Activated naive CD4-positive, alpha-beta T cell treated with anti-CD3 and anti-CD28 coated beads, Interleukin-2, amount 50 U/mL, for 16 hours (primary cell): ENCODE measurements at places on chromosomes 7 and 10.

GRCh38 chr7:47765373-47765979 lies 182.8 kb downstream of the PKD1L1 start:
- no peak for DNase-seq

- no peak for DNase-seq
Observed at GRCh38 chr10:13877154-13877909, 290.6 kb downstream of the PRPF18 start.

DNA sequence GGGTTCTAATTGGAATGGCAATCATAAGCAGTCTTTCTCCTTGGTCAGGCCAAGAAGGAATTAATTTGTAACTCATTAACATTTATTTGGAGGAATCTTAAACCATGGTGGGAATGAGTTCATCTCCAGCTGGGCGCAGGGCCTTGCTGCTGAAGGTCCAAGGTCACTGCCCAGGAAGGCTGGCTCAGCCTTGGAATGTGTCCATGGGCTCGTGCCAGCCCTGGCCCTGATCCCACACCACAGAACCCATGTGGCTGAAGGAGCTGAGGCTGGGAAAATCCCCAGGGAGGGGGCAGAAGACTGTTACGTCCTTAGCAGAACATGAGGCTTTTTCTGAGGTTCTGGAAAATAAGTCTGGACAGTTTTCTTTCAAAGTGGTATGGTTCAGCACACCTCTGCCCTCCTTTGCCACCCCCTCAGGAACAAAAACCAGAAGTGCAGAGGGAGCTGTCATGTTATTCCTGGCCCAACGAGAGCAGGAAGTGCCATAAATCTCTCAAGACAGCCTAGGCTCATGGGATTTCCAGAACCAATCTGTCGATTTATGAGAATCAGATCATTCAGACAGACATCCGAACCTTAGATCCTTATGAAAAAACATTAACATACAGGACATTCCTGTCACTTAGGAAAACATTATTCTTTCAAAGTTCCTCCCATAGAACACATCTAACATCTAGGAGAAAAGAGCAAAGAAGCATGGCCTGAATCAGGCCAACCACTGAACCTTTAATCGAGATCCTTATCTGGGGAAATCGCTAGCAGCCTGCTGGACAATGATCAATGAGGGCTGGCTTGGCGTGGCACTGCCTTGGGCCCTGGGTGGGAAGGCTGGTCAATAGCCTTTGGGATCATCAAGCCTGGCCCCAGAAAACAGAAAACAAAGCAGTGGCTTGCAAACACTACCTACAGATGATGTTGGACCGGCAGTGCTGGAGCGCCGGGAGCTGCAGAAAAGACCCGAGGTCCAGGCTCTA lies 134.3 kb downstream of the TAX1BP1 start:
- DNase-seq, result no peak

GRCh38 chr7:116771640-116772039 lies 90.7 kb upstream of the CAPZA2 start:
- no peak for DNase-seq

GRCh38 chr10:71598621-71599055 lies 120.9 kb downstream of the C10orf105 start:
- no peak for DNase-seq

DNA sequence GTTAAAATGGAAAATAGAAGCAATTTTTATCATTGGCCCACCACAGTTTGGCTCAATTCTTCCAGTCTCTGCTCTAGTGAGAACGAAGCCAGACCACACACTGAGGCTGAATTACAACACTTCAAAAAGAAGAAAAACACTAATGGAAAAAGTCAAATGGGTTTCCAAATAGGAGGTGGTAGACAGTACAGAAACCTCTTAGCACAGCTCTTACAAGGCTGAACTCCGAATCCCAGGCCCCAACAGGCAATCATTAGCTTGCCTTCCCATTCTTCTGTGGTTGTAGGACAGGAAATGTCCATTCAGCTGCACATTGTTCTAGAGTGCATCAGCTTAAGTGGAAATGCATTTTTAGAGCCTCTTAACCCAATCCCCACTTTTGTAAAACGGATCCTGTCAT lies 115.1 kb upstream of the MEOX2 start:
- no peak for DNase-seq

GRCh38 chr10:78283069-78283682 lies 249.5 kb downstream of the RPS24 start:
- no peak for DNase-seq

DNA sequence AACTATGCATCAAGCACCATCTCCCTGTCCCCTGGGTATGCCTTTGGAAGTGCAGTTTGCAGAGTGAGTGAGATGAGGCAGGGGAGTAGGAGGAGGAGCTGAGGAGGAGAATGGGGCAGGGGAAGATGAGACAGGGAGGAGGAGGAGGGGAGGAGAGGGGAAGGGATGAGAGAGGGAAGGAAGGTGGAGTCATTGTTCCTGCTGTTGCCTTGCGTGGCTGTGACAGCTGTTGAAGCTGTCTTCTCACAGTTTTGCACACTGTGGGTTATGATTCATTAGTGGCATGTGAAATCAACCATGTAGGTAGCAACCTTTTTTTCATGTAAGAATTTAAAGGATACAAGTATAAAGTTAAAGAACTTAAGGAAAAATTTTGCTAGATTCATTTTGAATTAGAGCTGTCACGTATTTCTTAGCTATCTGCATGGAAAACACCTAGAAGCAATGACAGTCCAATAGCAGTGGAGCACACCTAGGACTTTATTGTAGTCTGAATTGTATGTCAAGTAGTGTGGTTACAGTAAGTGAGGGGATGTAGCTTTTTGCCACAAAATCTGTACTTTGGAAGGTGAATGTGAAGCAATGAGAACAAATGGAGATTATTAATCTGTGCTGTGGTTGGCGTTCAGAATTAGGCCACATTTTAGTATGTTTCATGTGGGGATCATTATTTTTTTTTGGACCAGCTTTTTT lies 21.7 kb downstream of the CCM2 start:
- DNase-seq, result no peak

- no peak for DNase-seq
Observed at GRCh38 chr7:1806354-1806753, 136.3 kb downstream of the ELFN1 start.

DNA sequence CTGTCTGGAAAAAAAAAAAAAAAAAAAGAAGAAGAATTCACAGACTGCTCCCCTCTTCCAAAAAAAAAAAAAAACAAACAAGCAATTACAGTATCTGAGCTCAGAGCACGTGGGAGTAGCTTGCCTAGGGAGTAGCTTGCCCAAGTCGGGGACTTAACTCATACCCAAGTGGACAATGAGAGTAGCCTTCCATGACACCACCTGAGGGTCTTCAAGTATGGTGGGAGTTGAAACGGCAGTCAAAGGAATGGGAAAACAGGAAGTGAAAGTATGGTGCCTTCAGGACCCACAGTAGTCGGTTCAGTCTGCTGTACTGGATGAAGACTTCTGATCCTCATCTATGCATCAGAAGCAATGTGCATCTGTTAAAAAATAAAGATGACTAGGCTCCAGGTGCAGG lies 10.6 kb downstream of the VOPP1 start:
- DNase-seq, result no peak

DNA sequence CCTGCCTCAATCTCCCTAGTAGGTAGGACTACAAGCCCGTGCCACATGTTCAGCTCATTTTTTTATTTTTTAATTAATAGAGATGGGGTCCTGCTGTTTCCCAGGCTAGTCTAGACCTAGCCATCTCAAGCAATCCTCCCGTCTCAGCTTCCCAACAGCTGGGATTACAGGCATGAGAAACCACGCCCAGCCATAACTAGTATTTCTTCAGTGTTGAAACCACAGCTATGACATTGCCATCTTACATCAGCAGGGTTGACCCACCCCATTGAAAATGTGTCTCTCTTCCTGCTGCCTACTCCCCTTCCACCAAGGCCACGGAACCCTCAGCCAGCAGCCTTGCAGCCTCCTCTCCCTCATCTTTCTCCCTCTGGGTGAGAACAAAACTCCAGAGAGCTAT lies 62.1 kb upstream of the ZNF746 start:
- no peak for DNase-seq

- DNase-seq, result no peak
Observed at GRCh38 chr10:101902032-101902819, 58.6 kb upstream of the KCNIP2 start.

DNA sequence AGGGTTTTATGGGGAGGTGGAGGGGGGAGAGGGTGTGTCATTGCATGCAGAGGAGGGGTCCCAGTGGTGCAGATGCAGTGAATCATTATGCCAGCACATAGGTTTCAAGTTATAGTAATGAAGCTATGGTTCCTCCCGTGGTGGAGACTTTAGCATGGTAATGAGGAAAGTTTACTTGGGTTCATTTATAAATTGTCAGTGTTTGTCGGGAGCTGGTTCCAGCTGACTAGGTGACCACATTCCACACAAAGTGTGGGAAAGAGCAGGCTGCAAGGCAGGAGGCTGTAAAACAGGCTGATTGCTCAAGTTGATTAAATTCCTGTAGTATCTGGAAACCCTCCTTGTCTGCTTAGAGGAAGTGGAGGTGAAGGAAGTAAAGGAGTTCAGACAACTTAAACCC lies 78.9 kb downstream of the SRI start:
- DNase-seq, result no peak

GRCh38 chr10:126732308-126732707 lies 61.8 kb upstream of the C10orf90 start:
- no peak for DNase-seq

GRCh38 chr7:133805426-133805825 lies 321.7 kb upstream of the LRGUK start:
- DNase-seq, result no peak

DNA sequence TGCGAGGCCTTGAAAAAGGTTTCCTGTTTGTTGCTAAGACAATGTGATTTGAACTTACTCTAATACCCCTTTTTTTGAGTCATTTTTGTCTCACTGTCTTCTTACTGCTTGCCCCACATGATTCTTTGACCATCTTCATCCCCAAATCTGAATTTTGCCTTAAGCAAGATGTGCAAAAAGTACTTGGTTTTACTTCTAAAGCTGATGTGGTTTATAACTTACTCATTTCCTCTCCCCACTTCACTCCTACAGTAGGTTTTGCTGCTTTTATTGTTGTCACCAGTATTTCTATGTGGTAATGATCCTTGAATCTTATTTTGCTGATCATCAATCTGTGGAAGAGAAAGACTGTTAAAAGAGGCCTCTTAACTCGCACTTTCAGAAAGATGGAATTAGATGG lies 396.4 kb downstream of the SDK1 start:
- no peak for DNase-seq

DNA sequence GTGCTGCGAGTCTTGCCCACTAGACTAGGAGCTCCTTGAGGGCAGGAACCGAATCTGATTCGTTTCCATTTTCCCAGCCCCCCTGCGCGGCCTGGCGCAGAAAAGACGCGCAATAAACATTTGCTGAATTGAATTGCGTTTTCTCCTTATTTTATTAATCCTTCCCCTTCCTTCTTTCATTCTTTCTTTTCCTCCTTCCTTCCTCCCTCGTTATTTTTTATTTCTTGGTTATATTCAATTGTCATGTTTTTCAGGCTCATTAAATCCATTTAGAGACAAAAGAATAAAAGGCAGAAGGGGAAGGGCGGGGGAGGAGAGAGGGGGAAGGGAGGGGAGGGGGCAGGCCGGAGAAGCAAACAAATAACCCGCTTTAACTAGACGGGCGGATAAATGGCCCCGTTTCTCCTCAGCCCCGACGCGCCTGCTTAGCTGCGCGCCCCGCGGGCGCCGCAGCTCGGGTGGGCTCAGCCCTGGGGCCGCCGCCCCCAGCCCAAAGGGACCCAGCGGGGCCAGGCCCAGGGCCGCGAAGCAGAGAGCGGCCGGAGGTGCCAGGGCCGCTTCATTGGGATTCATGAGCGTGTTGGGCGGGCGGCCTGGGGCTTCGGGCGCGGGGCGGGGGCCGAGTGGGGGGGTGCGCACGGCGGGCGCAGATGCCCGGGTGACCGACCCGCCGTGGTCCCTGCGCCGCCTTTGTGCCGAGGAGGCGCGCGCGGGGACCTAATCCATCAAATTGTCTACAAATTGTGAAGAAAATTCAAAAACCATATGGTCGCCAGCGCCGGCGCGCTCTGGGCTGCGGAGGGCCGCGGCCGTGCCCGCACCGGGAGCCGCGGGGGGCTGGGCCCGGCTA lies 5.0 kb downstream of the LBX1 start:
- DNase-seq, result no peak

GRCh38 chr10:89846281-89846630 lies 144.9 kb downstream of the KIF20B start:
- no peak for DNase-seq

DNA sequence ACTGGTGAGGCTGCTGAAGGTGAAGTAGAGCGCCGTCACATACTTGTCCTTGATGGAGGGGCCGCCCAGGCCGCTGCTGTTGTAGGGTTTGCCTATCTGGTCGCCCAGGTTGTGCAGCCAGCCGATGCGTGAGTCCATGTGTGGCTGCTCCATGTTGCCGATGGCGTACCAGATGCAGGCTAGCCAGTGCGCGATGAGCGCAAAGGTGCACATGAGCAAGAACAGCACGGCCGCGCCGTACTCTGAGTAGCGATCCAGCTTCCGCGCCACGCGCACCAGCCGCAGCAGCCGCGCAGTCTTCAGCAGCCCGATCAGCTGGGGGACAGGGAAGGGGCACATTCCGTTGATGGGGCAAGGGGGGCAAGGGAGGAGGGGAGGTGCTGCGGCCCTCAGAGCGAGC lies 26.6 kb downstream of the KCNH2 start:
- peak; percentile 5 for DNase-seq

- DNase-seq, result no peak
Observed at GRCh38 chr7:157021071-157021870, 10.8 kb upstream of the MNX1 start.

DNA sequence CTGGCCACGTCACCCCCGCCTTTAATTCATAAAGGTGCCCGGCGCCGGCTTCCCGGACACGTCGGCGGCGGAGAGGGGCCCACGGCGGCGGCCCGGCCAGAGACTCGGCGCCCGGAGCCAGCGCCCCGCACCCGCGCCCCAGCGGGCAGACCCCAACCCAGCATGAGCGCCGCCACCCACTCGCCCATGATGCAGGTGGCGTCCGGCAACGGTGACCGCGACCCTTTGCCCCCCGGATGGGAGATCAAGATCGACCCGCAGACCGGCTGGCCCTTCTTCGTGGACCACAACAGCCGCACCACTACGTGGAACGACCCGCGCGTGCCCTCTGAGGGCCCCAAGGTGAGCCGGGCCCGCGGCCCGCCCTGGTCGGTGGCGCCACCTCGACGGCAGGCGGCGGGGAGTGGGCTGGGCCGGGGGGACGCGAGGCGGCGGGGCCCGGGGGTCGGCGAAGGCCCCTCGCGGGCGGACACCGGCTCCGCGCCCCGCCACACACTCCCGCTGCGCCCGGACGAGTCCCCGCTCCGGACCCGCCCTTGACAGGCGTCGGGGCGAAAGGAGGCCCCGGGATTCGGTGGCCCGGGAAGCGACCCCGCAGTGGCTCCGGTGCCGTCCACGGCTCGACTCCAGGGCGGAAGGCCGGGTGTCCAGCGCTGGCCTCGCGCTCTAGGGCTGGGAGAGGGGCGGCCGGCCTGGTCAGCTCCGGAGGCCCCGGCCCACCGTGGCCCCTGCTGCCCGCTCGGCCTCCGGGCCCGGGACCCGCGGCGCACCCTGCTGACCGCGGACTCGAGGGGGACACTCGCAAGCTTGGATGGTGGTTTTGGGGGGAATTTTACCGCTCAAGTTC lies 557 bp downstream of the BAG3 start:
- peak; percentile 38 for DNase-seq

GRCh38 chr10:865257-865656 lies 66.2 kb downstream of the LARP4B start:
- no peak for DNase-seq

- DNase-seq, result no peak
Observed at GRCh38 chr7:117791877-117792780, 81.1 kb downstream of the CTTNBP2 start.
